ENCODE measurements at places on chromosomes 12 and 14.

- DNase-seq, result no peak
Observed at GRCh38 chr14:63155511-63156185, 48.6 kb upstream of the RHOJ start.

GRCh38 chr12:117054279-117054678 lies 44.9 kb downstream of the TESC start:
- no peak for DNase-seq

DNA sequence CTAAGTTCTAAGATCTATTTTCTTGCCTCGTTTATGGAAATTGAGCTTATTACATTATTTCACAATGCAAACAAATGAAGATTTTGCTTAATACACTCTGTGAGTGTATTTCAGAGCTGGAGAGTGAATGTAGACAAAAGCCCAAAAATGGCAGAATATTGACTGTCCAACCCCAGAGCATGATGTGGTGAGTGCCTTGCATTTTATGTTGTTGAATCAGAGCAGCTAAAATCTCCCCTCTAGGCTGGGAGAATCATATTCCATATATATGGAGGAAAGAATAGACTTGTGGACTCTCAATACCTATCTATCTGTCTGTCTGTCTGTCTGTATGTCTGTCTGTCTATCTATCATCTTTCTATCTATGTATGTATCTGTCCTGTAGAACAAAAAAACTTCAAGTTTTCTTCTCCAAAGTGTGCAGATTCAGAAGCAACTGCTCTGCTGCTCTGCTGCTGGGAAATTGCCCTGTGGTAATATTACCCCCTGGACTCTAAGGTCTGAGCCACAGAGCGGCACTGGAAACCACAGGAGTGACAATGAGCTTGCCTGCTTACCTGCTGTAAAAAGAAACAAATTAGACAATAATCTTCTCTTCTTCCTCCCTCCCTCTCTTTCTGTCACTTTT lies 209.4 kb upstream of the PRICKLE1 start:
- DNase-seq, result no peak

DNA sequence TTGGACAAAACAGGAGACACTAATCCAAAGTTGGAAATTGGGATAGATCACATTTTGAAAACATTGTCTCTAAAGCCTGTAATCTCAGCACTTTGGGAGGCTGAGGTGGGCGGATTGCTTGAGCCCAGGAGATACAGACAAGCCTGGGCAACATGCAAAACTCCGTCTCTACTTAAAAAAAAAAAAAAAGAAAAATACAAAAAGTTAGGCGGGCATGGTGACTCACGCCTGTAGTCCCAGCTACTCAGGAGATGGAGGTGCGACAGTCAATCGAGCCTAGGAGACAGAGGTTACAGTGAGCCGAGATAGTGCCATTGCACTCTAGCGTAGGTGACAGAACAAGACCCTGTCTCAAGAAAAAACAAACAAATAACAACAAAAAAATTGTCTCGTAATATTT lies 152.1 kb downstream of the MGAT4C start:
- no peak for DNase-seq

- no peak for DNase-seq
Observed at GRCh38 chr14:73173092-73173735, 36.9 kb downstream of the PSEN1 start.

DNA sequence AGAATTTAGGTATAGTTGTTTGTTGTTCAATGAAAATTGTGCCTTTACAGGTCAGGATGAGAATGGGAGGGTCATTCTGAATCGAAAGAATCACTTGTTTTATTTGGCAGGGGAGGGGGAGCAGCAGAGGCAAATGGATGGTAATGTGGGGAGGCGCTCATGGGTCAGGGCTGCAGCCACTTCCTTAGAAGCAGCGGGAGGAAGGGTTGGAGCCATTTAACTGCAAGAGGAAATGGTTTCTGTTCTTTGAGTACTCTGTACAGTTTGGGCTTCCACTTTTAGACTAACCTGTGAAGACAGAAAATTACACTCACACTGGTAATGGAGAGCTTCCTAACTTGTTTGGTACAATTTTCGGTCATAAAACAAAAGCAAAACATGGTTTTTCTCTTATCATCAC lies 57.2 kb downstream of the PIWIL1 start:
- DNase-seq, result no peak

DNA sequence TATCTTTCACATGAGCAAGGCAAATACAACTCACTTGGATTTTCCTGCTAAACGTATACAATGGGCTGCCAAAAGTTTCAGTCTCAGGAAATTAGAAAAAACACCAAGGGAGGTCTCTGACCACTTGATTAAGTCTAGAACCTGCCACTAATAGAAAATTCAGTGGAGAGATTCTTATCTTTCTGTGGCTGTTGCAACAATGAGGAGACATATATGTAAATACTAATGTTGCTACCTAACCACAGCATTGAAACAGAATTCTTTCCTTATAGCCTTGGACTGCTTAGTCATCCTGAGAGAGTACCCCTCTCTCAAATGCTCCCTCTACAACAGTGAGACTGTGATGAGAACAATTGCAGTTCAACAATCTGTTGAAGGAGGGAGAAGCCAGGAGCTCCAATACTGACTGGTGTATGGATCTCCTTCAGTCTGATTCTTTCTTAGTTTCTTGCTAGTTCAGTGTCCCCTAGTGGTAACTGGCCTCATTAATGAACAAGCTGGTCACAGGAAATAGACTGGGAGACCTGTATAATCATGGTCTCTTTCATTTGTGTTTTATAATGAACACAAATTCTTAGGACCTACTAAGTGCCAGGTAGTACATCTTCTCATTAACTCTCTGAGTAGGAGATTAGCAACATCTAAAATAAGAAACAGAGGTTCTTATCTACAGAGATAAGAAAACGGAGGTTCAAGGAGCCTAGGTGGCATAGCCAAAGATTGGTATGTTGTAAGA lies 164.5 kb downstream of the SLC38A4 start:
- no peak for DNase-seq

GRCh38 chr12:116368196-116369194 lies 91.0 kb upstream of the MED13L start:
- DNase-seq, result no peak

- DNase-seq, result no peak
Observed at GRCh38 chr14:36302823-36303222, 17.6 kb downstream of the MBIP start.

All from stimulated activated CD4-positive, alpha-beta T cell treated with anti-CD3 and anti-CD28 coated beads, Interleukin-15, amount 100 ng/mL, for 1 hour (primary cell).